Airway epithelial cell (primary cell): ENCODE measurements at places on chromosomes 13 and 19. TPM values are rescaled to one million over a fixed set of nuclear protein-coding genes. Genes with fewer than 3 reads are reported as not detected.

Gene COL4A1
- 80.3 and 108 TPM in 2 replicates for total RNA-seq

Gene SYT5
- total RNA-seq = not detected in 2 replicates

Gene NXNL1
- total RNA-seq = not detected in 2 replicates

Gene SYCN
- not detected in 2 replicates for total RNA-seq

Gene NKPD1
- 2.3 and 2.6 TPM in 2 replicates for total RNA-seq

Gene ELSPBP1
- total RNA-seq = not detected in 2 replicates

Gene SMIM44
- total RNA-seq = not detected in 2 replicates
